ENCODE measurements at places on chromosomes 12 and 14. TPM values are rescaled to one million over a fixed set of nuclear protein-coding genes. Genes with fewer than 3 reads are reported as not detected.

The HDAC7 gene
- total RNA-seq = 39.9 TPM

The PLEKHA5 gene
- 37.1 TPM for total RNA-seq

The CCDC91 gene
- total RNA-seq = 30.7 TPM

The GLIPR1L1 gene
- not detected for total RNA-seq

The COCH gene
- 9.0 TPM for total RNA-seq

The CAPZA3 gene
- total RNA-seq = not detected

Measured in fibroblast of villous mesenchyme (primary cell).